ENCODE measurements at places on chromosomes 4 and X.

DNA sequence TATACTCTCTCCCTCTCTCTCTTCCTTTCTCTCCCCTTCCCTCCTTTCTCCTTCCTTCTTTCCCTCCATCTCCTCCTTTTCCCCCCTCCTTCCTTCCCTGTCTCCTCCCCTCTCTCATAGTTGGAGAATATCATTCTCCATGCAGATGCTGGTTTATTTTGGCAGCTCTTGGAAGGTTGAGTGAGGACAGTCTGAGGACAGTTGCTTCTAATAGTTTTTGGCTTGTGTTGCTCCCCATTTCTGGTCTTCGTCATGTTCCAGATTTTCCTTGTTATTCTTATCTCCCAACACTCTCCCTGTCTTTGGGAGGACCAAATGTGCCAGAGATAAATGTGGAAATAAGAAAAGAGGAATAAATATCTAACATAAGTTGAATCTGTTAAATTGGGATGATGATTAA is 263.0 kb downstream of the FRMPD4 start:
- DNase-seq: peak; percentile 15

- no peak for DNase-seq
Measured at GRCh38 chrX:12434493-12434892, 296.2 kb downstream of the FRMPD4 start.

GRCh38 chrX:9534686-9535085 is 69.8 kb downstream of the TBL1X start:
- peak; percentile 58 for DNase-seq

DNA sequence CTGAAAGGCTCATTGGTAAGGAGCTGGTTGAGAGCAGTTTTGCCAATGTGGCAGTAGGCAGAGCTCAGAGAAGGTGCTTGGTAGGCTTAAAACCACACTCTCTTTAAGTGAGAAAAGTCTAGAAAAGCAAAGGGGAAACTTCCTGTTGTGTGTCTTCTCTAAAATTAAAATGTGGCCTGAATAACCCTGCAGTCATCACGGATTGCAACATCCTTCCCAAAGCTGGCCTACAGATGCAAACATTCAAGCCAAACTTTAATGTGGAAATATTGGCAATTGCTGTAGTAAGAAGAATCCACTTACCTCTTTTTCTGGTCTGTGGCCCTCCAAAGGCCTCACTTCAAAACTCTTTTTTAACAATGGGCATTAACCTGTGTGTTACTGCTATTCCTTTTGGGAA is 348.5 kb downstream of the OPHN1 start:
- peak; percentile 87 for DNase-seq

- DNase-seq: peak; percentile 39
Measured at GRCh38 chrX:134570509-134570846, 87.8 kb downstream of the PLAC1 start.

DNA sequence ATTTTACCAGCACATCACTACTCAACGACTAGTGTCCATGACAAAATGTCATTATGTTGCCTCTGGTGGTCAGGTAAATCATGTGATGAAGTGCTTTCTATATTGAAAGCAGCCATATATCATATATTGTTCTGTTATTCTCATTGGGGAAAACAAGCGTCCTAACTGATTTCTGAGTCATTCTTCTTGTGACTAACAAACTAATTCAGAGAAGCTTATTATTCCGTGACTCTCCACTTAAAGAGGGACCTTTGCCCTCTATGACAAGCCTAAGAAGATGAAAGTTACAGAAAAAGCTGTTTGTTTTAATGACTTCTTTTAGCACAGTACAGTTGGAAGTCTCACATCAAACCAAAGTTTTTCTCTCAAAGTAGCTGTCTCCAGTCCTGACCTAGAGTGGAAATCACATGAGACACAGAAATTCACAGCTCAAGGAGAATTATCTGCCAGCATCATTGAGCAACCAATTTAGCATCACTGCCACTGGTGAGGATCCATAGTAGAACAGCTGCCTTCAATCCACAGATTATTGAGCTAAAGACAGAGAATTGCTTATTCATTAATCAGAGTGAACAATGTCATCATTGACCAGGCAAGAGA is 36.4 kb downstream of the ASB9 start:
- no peak for DNase-seq

- peak; percentile 59 for DNase-seq
Measured at GRCh38 chr4:130563185-130563888, 1467.4 kb downstream of the C4orf33 start.

GRCh38 chr4:101307899-101308298 is 39.4 kb downstream of the PPP3CA start:
- no peak for DNase-seq

DNA sequence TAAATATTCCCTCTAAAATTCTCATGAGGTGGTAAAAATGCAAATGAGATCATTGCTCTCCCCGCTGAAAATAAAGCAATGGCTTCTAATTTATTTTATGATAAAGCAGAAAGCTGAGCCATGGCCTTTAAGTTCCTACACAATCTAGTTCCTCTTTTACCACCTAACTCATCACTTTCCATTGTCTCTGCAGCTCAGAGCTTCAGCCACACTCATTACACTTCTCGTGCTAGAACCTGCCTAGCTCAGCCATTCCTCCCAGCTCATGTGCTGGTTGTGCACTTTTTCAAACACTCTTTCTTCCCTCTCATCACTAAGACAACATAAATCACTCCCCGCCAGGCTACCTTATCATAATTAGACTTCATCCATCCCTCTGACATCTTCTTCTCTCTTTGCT is 1112.1 kb upstream of the PRKX start:
- peak; percentile 67 for DNase-seq

DNA sequence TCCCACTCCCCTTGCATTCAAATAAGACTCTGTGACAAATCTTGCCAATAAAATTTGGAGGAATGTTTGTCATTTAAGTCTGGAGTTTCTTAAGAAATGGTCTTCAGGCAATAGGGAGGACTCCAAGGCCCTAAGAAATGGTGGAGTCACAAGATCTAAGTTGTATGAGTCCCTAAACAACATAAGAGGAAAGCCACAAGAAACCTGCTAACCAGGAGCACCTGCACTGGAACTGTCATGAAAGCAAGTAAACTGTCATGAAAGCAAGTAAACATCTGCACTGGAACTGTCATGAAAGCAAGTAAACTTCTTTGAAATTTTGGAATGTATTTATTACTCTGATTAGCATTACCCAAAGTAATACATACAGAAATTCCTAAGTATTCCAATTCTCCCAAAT is 3.5 kb downstream of the CNOT6L start:
- no peak for DNase-seq

DNA sequence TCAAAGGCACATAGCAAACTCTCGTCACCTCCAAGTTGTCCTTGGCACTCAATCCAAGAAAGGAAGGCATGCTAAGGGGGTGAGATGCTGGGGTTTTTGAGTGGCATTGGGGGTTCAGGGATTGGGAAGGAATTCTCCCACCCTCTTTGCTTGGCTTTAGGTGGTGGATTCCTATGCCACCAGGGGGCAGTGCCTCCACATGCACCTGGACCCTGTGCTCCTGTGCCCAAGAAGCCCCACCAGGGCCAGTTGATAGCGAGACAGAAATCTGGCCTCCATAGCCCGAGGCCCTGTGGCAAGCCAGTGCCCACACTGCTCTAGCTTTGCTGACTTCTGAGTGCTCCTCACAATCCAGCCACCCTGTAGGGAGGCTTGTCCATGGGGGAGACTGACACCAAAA is 2.0 kb upstream of the FATE1 start:
- DNase-seq: no peak

DNA sequence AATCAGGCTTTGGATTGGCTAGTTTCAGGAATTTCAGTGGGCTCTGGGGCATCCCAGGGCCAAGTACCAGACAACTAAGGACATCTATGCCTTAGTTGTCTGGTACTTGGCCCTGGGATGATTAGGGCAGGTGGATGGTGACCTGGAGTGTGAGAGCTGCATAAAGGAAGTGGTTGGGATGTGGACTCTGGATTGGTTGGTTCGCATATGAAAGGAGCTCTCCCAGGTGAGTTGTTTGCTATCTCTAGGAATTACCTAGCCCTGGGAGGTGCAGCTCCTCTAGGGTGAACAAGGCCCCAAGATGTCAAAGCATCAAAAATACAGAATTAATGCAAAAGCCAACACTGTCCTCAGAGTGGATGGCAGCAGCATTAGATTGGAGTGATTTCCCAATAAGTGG is 109.6 kb downstream of the NHS start:
- DNase-seq: no peak

GRCh38 chrX:103823591-103823990 is 8.5 kb downstream of the RAB9B start:
- DNase-seq: no peak

GRCh38 chr4:122914938-122915337 is 7.5 kb downstream of the NUDT6 start:
- DNase-seq: no peak

- DNase-seq: no peak
Measured at GRCh38 chrX:115399306-115399705, 109.8 kb downstream of the LUZP4 start.

GRCh38 chr4:138774940-138775339 is 240.6 kb upstream of the NOCT start:
- DNase-seq: peak; percentile 61

DNA sequence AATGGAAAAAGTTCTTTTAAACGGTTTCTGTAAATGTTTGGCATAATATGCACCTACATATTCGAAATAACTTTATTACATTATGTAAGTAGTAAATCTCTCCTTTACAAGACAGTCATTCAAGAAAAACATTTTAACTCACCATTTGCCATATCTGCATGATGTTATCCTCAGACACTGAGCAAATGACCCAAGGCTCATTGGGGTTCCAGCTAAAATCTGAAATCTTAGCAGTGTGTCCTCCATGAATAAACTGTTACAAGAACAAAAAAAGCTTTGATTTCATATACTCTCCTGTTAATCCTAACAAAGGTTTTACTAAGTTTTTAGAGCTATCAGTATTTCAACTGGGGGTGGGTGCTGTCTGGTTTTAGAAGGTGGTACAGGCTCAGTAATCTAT is 24.5 kb downstream of the RBBP7 start:
- no peak for DNase-seq

GRCh38 chr4:71259280-71259679 is 79.5 kb upstream of the SLC4A4 start:
- peak; percentile 61 for DNase-seq

DNA sequence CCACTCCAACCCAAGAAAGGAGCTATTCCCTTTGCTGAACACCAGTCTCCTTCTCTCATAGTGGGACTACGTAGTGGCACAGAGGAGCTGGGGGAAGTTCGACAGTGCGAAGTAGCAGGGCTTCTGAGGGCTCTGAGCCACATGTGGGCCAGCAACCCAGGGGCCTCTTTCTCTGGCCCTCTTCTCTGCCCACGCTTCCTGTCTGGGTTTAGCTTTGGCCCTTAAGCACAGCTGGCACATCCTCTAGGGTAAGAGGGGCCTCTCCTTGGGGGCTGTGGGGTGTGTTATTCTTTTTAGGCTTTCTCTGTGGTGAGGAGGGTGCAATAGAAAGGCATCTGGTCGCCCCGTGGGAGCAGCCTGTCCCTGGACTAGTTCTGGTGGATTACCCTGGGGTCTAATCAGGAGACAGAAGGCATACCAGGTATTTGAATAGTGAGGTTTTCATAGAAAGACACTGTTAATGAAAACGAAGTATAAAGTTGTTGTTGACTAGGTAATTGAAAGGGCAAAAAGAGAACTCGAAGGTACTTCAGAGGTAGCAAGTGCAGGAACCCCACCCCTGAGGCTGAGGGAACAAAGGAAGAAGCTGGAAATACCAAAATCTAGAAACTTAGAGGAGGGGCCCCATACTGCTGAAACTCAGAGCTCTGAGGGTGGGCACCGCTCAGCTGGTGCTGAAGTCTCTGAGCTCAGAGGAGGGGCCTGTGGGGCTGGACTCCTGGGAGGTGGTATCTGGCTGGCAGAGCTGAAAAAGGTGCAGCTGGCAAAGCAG is 151.9 kb upstream of the RPS6KA3 start:
- no peak for DNase-seq

- DNase-seq: no peak
Measured at GRCh38 chrX:145715641-145716138, 101.9 kb upstream of the SLITRK2 start.

DNA sequence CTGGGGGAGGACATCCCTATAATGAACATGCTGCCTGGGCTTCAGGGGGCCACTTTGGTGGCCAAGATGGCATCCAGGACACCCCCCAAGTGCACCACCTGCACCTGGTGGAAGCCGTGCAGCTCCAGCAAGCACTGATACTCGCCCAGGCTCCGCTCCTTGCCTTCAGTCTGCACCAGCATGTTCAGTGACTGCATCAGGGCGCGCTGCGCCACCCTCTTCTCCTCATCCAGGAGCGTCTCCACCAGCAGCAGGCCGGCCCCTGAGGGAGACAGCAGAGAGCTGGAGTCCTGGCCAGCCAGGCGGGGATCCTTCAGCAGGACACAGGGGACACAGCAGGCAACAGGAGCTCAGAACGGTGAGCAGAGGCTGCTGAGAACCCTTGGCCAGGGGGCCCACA is 11.3 kb upstream of the SLC25A6 start:
- no peak for DNase-seq

DNA sequence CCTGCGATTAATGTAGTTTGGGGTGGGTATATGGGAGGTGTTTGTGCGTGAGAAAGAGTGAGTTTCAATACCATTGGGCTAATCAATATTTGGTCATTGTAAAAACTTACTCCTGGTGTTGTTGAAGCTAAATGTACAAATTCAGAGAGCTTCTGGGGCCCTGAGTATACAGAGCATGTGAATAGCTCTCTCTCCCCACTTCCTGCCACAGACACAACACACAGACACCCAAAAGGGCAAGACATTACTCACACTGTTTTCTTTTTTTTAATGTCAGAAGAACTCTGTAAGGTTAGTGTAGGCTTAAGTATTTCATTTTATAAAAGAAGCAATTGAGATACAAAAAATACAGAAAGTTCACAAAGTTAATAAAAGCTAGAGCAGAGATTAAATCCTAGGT is 151.3 kb upstream of the KCNIP4 start:
- no peak for DNase-seq

DNA sequence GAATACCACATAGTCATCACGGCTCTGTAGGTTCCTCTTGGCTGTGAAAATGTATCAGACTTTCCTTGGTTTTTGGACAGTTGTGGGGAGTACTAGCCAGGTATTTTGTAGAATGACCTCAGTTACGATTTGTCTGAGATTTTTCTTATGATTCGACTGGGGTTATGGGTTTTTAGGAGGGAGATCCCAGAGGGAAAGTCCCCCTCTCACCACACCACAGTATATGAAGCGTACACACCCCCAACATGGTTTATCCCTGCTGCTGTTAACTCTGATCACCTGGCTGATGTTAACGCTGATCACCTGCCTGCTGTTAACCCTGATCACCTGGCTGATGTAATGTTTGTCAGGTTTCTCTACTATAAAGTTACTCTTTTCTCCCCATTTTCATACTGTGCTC is 72.6 kb downstream of the ANAPC4 start:
- DNase-seq: no peak

DNA sequence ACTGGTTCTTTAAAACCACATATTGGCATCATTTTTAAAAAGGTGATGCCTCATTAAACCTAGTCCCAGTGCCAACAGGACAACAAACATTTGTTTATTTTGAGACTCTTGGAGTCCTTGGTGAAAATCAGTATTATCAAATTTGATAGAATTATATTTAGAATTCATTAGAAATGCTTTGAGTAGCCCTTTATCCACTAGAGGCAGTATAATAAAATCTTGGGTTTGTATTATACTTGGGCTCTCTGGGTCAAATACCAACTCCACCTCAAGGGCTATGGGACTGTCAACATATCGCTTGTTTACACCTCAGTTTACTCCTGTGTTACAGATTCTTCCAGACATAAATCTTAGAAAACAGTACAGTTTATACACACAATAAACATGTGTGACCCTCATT is 335.7 kb upstream of the FSTL5 start:
- DNase-seq: no peak

GRCh38 chrX:18792828-18793227 is 85.4 kb downstream of the PPEF1 start:
- no peak for DNase-seq

- no peak for DNase-seq
Measured at GRCh38 chr4:108535757-108536156, 84.6 kb upstream of the RPL34 start.

GRCh38 chrX:101957174-101957573 is 25.3 kb upstream of the ZMAT1 start:
- no peak for DNase-seq
